GM04503 (cell line): ENCODE measurements at places on chromosomes 2 and 18.

- DNase-seq, result no peak
These were observed 53.3 kb downstream of the FTCDNL1 start for GRCh38 chr2:199797431-199798403.

GRCh38 chr2:44135771-44136170 lies 32.9 kb upstream of the PPM1B start:
- DNase-seq, result no peak

DNA sequence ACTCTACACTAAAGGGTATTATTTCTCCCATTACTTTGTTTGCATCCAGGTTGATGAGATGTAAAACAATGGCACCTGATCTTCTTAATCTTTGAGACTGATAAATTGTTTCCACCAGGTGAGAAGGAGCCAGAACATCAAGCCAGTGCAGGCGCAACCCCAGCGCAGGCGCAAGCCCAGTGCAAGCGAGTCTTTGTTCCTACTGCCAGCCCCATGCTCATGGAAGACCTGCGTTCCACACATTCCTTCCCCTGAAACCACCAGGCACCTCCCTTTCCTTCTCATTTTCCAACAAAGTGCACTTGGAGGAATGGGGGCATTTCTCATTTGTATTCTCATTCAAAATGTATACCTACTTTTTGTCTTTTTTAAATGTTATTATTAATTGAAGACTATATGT lies 188.7 kb upstream of the SMAD2 start:
- DNase-seq, result no peak

GRCh38 chr2:6353669-6354068 lies 512.0 kb downstream of the CMPK2 start:
- DNase-seq, result no peak

GRCh38 chr2:159144776-159145614 lies 141.5 kb downstream of the WDSUB1 start:
- no peak for DNase-seq

DNA sequence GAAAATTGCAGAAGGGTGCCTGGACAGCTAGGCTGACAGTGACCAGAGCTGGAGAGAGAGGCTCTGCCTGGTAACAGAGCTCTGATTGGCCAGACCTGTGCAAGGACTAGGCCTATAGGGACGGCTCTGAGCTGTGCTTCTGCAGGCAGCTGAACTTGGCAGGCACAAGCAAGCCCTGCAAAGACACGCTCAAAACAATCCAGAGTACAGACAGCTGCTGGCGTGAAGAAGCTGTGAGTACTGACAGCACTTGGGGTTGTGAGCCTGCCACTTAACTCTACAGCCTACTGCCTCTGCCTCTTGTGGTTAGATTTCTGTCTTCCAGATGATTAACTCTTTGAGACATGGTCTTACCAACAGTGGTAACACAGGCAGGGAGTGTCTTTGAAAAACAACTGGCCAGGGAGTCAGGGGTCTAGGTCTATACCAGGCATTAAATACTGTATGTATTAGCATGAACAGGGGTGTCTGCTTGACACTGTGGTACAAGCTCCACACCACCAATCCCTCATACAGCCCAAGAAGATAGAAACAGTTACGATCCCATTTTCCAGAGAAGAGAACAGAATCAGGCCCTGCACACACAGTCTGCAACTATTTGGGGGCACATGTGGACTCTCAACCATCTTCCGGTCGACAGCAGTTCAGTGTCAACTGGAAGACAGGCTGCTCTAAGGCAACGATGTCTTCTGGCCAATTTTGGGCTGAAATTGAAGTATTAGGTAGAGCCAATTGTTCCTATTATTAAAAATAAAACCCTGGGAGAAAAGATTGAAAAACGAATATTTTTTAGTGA lies 568.4 kb downstream of the TNS1 start:
- DNase-seq, result peak; percentile 91

DNA sequence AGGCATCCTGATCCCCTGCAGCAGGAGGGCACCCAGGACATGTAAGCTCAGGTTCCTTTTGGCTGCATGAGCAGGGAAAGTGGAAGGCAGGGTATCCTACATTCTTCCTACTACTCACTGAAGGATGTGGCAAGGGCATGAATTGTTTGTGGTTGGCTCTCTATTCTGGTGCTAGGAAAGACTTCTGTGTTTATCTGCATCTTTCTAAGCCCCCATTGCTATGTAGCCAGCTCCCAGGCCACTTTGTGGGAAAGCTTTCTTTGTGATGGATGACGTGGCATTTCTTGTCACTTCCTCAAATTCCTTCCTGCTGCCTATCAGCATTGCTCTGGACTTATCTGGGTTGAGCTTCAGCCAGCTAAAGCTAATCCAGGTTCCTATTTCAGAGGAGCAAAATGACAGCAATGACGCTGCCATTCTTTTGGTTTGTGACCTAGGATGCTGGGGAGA lies 46.2 kb downstream of the MEIS1 start:
- peak; percentile 9 for DNase-seq

DNA sequence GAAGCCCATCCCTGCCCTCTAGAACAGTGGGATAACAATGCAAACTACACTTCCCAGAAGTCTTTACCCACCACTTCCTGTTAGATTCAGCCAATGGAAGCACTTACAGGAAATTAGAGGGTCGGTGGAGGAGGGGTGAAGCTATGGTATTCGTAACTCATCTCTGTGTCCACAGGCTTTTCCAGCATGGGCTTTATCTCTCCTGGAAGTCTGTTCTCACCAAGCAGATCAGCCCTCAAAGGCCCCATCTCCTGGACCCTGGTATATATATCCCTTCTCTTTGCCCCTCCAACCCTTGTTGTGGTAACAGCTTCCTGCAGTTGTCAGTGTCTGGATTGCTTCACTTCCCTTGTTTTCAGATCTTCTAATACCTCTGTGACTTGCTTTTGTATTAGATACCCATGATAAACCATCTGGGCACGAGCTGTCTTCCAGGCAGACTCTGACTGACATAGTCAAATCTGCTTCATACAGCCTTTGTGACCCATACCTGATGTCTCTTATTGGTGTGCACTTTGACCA lies 475.0 kb upstream of the POU3F3 start:
- no peak for DNase-seq

GRCh38 chr2:217929272-217929671 lies 73.5 kb downstream of the TNS1 start:
- DNase-seq, result no peak

GRCh38 chr2:142649581-142649980 lies 227.9 kb upstream of the KYNU start:
- DNase-seq, result no peak

DNA sequence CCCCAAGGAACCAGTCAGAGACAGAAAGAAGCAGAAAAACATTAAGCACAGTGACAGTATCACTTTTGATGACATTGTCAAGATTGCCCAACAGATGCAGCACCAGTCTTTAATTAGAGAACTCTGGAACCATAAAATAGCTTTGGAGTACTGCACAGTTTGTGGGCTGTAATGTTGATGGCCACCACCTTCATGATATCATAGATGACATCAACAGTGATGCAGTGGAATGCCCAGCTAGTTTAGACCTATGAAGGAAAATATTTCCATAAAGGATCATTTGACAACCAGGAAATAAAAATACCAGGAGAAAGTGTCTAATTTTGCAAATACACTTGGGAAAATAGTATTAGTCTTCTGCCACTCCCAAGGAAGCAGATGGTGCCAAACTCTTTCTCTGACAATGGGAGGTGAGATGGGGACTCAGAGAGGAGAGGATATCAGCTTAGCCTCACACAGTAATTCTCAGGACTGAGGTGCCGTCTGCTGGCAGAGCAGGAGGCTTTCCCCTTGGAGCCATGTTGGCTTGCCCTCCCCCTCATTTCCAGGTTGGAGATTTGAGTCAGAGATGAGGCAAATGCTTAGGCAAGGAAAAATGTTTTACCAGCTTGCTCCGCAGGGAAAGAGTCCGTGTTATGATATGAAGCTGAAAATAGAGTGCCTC lies 107.5 kb upstream of the CELF4 start:
- no peak for DNase-seq

GRCh38 chr2:11082880-11083279 lies 72.4 kb upstream of the SLC66A3 start:
- DNase-seq, result no peak

DNA sequence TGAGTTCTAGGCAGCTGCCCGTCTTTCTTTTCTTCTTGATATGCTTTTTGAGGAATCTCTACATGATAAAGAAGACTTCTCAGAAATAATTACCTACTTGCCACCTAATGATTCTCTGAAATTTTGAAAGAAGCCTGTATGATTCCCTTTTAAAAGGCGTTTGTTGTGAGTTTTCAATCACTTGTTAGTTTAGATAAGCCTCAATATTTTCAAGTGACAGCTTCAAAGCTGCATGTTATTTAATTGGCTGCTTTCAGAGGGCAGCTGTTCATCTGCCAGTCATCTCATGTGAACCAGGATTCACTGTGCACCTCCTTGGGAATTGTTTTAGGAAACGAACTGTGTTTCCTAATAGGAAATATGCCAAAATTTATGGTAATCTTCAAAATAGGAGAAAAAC lies 938.1 kb downstream of the CPS1 start:
- no peak for DNase-seq

DNA sequence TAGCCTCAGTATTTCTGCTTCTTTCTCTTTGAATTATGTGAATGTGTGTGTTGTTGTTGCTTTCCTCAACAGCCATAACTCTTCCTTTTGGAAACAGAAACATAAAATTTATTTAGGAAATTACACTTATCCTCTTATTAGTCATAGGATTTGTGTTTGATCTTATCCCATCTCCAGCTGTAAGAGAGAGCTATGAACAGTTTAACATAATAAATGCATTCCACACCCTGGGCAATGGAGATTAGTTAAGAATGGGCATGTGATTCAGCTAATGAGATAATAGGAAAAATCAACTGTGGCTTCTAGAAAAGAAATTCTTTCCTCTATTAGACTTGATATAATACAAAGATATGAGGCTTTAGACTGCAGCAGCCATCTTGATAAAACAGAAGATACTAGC lies 55.0 kb downstream of the SCN7A start:
- DNase-seq, result no peak

- DNase-seq, result no peak
These were observed 47.3 kb downstream of the CD8B2 start for GRCh38 chr2:106534471-106534870.

GRCh38 chr2:195531754-195532153 lies 125.3 kb upstream of the SLC39A10 start:
- no peak for DNase-seq

DNA sequence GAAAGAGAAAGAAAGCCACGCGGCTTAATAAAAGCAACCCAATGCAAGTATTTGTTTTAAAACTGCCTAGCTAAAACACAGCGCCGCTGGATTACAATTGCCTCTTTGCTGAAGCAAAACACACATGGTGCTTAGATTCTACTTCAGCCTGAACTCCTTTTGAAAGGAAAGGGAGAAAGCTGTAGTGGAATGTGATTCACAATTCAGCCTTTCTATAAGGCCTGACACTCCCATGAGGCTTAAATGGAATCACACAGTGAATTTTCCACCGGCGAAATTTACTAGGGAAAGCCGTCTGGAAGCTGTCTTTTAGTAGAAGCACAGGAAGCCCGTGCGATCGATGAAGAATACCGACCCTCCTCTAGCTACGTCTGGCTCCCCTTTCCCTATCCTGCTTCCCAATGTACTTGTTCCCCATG lies 348.0 kb downstream of the DLGAP1 start:
- DNase-seq, result no peak

DNA sequence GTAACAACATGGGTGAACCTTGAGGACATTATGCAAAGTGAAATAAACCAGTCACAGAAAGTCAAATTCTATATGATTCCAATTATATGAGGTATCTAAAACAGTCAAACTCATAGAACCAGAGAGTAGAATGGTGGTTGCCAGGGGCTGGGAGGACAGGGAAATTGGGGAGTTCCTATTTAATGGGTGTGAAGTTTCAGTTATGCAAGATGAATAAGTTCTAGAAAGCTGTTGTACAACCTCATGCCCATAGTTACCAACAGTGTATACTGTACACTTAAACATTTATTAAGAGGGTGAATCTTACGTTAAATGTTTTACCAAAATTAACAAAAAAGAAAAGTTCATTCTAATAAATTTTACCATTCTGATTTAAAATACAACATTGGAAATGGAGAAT lies 92.7 kb upstream of the WDSUB1 start:
- DNase-seq, result no peak

DNA sequence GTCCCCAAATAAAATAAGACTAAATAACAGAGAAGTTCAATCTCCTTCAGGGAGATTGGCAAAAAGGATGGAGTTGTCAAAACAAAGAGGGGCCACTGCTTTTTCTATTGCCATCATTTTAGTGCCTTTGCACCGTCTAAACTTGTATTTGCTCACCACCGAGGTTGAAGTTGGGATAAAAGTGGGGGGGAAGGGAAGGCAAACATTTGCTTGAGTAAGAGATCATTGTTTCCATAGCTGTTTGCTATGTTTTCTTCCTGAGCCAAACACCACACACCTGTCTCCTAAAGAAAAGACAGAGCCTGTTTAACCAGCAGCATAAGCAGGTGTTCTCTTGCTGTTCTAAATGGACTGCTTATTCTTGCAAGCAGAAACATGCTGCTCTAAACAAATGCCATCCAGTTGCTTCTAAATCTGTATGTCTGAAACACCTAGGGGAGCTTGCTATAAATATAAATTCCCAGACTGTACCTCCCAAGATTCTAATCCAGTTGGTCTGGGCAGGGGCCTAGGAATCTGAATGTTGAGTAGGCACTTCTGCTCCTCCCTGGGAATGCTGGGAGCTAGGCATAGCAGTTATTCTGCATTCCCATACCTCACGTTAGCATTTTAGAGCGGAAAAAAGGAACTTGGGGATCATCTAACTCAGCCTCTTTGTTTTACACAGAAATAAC lies 179.4 kb upstream of the ARL4C start:
- DNase-seq, result no peak

- no peak for DNase-seq
These were observed 3.5 kb upstream of the LBX2 start for GRCh38 chr2:74502720-74503505.

DNA sequence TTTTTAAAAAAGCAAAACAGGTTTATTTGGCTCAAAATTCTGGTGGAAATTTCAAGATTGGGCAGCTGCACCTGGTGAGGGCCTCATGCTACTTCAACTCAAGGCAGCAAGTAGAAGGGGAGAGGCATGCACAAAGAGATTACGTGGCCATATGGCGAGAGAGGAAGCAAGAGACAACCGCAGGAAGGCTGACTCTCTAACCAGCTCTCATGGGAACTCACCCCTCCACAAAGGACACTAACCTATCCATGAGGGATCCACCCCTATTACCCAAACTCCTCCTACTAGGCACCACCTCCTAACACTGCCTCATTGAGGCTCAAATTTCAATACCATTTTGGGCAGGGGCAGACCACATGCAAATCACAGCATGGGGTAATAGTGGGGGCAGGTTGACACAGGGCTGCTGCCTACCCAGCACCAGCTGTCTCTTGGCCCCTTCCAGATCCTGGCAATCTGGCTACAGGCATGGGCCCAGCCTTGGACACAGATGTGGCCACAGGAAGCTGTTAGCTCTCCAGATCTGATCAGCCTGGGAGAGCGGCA lies 2.0 kb upstream of the CAPN10 start:
- DNase-seq, result no peak

DNA sequence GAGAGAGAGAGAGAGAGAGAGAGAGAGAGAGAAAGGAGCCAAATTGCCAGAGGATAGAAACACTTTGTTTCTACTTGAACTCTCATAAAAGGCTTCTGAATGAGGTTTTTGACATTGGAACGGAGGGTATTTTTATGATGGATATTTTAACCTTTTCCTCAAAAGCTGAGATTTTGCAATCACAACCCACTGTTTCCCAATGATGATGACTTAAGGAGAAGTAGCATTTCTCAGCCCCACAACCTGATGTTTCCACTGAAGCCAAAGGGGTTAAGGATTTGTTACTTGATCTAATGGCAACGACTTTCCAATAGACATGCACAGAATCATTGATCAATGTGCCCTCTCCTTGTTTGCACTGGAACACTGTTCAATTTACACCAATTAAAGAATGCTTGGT lies 67.1 kb upstream of the POU3F3 start:
- DNase-seq, result no peak

- DNase-seq, result no peak
These were observed 869 bp downstream of the STARD7 start for GRCh38 chr2:96207774-96208142.
